Activated naive CD4-positive, alpha-beta T cell (primary cell): ENCODE measurements at places on chromosomes 5 and 9.

GRCh38 chr5:40681363-40682153, 1.8 kb downstream of the PTGER4 start:
- no peak for DNase-seq

DNA sequence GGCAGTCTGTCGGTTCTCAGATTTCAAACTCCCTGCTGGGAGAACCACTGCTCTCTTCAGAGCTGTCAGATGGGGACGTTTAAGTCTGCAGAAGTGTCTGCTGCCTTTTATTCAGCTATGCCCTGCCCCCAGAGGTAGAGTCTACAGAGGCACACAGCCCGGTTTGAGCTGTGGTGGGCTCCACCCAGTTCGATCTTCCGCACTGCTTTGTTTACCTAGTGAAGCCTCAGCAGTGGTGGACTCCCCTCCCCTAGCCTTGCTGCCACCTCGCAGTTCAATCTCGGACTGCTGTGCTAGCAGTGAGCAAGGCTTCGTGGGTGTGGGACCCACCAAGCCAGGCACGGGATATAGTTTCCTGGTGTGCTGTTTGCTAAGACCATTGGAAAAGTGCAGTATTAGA, 8.0 kb downstream of the SLC27A6 start:
- no peak for DNase-seq

GRCh38 chr9:7879551-7880245, 80.1 kb upstream of the DMAC1 start:
- no peak for DNase-seq

DNA sequence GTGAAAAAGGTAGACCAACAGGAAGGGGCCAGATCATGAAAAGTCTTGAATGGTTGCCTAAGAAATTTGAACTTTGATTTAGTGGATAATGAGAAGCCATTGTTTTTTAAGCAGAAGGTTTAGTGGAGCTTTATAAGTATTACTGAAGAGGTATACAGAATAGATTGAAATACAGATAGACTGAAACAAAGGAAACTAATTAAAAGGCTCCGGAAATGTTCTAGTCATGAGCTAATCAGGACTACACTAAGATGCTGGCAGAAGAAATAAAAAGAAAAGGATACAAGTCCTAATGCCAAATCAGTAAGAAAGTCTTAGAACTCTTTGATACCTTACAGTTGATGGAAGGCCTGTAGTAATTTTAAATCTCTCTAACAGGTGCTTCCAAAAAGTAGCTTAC, 45.7 kb upstream of the RFX3 start:
- DNase-seq, result no peak

DNA sequence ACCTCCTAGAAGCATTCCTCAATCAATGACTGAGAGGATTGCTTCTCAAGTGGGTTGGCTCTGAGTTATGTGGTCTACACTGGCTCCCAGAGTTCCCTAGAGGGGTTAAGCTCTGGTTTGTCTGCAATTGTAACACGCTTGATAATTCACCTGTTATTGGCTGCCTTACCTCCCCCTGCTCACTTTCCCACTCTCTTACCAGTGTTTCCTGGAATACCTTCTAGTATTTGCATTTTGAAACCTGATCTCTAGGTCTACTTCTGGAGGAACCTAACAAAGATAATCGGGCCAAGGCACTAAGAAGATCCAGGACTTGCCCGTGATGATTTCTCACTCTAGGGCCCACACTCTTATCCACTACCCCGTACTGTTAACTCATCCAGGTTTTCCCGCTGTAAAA, 110.1 kb upstream of the MAP3K1 start:
- DNase-seq, result no peak

DNA sequence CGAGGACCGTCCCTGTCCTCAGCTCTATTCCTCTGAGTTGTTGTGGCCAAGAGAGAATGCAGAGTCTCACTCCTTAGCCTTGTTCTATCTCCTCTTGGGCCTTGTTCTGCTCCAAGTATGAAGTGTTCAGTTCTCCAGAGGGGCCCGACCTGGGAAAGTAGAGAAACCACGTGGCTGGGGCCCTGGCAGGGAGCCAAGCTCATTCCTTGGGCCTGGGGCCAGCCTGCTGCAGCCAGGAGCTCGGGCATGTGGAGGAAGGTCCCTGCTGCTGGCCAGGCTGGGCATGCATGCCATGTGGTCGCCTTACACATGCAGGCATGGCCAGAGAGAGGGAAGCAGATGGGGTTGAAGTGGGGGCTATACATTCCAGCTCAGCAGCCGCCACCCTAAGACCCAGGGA, 60.7 kb downstream of the COL27A1 start:
- no peak for DNase-seq
